Naive thymus-derived CD4-positive, alpha-beta T cell (primary cell): ENCODE measurements at places on chromosomes 12 and 14. TPM values are rescaled to one million over a fixed set of nuclear protein-coding genes. Genes with fewer than 3 reads are reported as not detected.

DNA sequence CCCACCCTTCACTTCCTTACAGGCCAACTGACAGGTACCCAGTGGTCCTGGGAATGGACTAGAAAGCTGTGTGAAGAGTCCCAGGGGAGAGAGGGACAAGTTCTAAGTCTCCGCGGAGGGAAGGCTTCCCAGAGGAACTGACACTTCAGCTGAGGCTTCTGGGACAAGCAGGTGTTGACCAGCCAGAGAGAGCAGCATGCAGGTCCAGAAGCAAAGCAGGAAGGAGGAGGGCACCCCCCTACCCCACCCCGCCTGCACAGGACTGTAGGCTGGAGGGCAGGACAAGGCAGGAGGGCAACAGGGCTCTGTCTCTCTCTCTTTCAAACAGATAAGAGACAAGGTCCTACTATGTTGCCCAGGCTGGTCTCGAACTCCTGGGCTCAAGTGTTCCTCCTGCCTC, 58.2 kb upstream of the CORO1C start:
- DNase-seq: no peak

DNA sequence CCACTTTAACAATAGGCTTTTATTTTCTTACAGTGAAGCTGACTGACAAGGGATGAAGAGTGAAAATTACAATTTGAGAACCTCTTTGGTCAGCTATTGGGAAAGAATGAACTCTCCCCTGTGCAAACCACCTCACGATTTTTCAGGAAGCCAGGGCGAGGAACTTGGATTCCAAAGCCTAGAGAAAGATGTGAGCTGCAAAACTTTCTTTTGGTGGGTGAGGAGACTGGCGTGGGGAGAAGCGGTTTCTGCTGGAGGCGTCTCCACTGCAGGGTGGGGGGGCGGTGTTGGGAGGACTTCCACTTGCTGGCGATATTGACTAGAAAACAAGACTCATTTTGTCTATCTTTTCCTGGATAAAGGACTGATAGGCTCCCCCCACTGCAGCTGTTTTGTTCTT, 59.3 kb upstream of the VRK1 start:
- DNase-seq: no peak

DNA sequence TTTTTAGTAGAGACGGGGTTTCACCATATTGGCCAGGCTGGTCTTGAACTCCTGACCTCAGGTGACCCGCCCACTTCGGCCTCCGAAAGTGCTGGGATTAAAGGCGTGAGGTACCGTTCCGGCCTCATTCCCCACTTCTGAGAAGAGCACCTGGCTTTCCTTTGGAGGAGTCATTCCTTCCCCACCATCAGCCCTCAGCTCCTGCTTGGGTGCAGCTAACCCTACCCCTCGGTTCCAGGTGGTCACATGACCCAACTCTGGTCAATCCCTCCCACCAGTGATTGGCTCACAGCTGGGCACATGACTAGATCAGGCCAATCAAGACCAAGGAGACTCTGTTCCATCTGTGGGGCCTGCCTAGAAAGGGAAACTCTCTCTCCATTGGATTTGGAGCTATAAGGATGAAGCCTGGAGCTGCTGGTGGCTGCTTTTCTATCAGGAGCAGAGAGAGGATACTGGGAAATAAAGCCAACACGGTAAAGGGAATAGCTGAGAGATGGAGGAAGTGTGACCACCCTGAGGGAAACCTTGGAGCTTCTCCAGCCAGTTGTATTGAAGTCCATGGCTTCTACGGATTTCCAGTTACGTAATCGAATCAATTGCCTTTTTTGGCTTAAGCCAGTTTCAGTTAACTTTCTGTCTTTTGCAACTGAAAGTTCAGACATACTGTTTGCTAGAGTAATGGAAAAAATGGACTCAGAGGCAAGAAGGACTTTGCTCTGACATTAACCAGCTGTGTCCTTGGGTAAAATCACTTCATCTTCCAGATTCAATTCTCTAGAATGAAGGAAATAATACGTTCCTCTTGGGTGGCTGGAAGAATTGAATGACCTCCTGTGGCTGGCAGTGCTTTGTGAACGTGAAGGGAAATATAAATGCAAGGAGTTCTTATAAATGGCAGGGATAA, 19.7 kb upstream of the IFT81 start:
- no peak for DNase-seq

GRCh38 chr14:94897561-94897960, 127.6 kb upstream of the GSC start:
- no peak for DNase-seq

- no peak for DNase-seq
These were observed 5.4 kb downstream of the SARNP start for GRCh38 chr12:55812088-55812487.

DNA sequence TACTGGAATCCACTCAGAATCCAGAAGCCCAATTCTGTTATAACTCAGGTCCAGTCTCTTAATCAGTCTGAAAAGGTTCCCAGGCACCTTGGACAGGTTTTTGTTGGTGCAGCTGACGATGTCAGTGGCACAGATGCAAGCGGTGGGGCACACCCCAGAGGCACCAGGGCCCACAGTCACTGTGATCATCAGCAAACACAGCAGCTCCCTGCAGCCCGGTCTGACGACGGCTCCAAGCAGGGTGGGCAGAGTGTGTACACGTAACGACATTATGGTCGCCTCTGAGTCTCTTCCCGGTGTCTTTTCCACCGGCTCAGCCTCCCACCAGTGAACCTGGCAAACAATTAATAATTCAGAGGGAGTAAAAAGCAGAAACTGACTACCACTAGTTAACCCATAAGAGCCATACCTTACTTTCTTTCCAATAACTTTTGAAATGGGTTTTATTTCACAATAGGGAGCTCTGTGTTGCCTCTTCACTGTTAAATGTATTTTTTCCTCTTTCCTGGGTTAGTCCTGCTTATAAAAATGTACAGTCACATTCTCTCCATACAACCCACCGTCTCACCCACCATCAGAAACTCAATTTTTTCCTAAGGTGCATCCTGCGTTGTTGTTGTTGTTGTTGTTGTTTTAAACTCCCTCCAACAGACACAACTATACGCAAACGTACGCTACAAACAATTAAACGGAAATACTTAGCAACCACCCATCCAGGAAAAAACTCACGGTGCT, 521 bp upstream of the PCED1B start:
- peak; percentile 38 for DNase-seq

- no peak for DNase-seq
These were observed 815.7 kb downstream of the NRXN3 start for GRCh38 chr14:78985668-78986381.

- DNase-seq: no peak
These were observed 307.3 kb downstream of the TMEM117 start for GRCh38 chr12:44143175-44143574.

DNA sequence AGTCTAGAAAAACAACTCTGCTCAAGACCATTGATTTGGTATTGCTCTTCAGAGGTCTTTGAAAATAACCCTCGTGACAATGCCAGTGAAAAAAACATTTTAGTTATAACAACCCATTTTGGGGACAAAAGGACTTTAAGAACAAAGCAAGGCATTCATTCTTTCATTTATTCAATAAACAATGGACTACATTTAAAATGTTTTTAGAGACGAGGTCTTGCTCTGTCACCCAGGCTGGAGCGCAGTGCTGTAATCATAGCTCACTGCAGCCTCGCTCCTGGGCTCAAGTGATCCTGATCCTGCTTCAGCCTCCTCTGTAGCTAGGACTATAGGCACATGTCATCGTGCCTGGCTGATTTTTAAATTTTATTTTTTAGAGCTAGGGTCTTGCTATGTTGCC, 7.7 kb upstream of the KICS2 start:
- no peak for DNase-seq

DNA sequence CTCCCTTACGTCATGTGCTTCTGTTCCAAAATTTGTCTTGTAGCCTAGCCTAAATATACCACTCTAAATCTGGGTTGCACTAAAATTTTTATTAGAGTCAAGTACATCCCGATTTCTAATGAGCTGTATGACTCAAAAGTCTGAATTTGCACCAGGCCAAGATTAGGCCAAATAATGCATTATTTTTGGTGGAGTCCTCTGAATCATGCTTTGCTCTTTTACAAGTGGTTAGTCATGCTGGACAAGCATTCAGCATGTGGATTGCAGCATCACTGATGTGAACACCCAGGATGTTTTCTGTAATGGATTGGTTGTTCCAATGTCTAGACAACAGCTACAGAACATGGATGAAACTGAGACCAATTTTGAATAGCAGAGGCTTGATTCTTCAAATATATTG, 23.7 kb downstream of the HEBP1 start:
- DNase-seq: no peak

GRCh38 chr14:46734286-46734685, 82.7 kb upstream of the RPL10L start:
- no peak for DNase-seq

- DNase-seq: no peak
These were observed 14.9 kb downstream of the RAB35 start for GRCh38 chr12:120101617-120102016.

GRCh38 chr12:43742106-43742505, 16.5 kb downstream of the PUS7L start:
- DNase-seq: no peak

DNA sequence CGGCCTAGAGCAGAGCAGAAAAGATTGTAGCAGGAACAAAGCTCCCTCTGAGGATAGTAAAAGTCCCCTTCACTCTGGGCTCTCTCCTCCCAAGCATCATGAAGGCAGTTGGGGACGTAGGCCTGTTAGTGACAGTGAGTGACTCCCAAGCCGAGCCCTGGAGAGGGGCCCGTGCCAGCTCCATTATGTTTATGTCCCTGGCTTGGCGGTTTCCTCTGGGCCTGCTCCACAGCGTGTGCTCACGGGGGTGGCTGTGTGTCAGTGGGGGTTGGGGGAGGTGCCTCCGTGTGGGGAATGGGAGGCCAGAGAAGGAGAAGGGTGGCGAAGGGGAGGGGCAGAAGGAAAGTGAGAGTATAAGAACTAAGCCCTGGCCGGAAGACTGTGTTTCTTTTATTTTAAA, 170.0 kb upstream of the VASH1 start:
- no peak for DNase-seq

DNA sequence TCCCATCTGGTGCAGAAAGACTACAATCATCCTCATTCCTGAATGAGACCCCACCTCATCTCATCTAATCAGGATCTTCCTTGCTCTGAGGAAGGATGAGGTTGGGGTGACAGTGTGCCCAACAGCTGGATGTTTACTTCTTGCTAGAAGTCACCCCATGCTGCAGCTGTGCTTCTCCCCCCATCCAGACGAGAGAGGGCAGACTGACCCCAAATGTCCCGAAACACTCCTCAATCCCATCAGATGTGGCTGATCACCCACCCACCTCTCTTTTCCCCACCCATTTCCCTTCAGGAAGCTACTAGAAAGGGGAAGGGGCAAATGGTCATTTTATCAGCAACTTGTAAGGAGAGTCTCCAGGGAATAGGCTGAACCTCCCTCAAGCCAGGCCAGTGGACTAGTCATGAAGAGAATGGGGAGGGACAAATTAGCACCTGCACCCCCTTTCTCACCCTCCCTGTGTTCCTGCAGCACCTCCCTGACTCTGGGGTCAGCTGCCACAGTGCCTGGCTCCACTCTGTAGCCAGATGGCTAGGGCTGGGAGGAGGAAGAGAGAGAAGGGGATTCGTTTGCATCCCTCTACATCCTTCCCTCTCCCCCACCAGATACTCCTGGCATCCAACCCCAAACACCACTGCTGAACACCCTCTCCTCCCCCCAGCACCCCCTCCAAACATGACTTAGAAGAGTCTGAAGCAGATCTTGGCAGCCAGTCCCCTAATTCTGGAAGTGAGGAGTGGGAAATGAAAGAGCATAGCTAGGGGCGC, 2.8 kb upstream of the BAZ2A start:
- DNase-seq: no peak

DNA sequence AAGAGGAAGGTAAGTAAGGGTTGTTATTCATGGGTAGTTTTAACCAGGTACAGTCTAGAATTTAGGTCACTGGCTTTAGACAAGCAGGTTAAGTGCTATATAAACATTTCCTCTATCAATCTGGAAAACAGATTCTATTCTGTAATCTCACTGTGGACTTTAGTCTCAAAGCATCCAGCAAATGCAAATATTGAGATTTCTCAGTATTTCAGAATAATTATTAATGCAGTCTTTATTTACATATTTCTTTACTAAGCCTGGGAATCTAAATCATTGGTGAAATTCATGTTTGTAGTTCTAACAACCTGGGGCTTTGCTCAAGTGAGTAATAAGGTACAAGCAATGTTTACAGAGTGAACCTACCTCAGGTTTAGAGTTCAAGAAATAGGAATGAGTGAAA, 61.9 kb downstream of the SLC41A2 start:
- no peak for DNase-seq

DNA sequence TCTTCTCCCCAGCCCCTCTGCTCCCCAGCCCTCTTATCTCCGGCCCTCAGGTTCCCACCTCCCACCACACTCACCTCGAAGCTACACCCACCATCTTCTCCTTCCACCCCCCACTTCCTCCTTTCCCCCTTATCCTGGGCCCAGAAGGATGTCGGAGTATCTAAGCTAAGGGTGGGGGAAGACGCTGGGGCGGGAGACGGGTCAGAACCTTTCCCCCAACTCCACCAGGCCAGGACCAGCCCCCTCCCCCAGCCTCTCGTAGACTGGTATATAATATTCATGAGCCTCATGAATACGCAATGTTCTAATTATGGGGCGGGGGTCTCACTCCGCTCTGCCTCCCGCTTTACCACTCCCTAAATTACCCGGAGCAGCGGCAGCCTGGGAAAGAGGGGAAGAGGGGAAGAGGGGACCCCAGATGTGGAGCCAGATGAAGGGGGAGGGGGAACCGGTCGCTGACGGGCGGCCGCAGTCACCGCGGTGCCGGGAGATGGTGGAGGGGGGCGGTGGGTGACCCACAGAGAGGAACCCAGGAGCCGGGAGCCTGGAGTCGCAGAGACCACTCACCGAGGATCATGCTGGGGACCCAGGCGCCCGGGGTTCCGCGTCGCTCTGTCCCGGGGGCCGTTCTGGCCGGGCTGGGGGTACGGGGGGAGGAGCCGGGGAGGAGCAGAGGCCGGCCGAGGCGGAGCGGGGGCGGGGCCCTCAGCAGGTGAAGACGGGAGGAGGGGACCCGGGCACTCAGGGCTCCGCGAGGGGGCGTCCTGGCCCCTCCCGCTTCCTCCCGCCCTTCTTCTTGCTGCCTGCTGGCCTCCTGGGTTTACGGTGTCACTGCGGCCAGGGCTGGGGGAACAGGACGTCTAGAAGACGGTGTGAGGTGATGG, 6.4 kb upstream of the ZNF385A start:
- peak; percentile 62 for DNase-seq

DNA sequence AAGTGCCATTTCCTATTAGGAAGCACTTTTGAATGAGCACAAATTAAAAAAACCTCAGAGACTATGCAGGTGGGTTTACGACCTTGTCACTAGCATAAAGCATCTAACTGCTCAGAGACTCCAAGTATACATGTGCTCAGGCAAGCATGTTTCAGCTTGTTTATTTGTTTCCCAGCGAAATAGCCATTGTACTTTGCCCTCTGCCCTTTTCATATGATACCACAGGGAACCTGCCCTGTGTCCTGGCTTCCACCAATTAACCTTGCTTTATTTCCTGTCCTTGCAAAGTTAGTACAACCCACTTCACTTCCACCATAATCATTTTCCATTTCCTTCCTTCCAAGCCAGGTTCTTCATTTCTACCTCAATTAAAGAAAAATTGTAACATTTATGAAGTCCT, 194.9 kb downstream of the DUSP6 start:
- DNase-seq: no peak

LRTM2 gene
- polyA plus RNA-seq: not detected

TAC3 gene
- not detected for polyA plus RNA-seq

SLC8B1 gene
- 68.1 TPM for polyA plus RNA-seq

LHX5 gene
- not detected for polyA plus RNA-seq
